Fibroblast of skin of right quadriceps (primary cell): ENCODE measurements at places on chromosomes 4 and X.
A peak's percentile ranks its signal among the peaks of the same experiment; 100 is the strongest.

DNA sequence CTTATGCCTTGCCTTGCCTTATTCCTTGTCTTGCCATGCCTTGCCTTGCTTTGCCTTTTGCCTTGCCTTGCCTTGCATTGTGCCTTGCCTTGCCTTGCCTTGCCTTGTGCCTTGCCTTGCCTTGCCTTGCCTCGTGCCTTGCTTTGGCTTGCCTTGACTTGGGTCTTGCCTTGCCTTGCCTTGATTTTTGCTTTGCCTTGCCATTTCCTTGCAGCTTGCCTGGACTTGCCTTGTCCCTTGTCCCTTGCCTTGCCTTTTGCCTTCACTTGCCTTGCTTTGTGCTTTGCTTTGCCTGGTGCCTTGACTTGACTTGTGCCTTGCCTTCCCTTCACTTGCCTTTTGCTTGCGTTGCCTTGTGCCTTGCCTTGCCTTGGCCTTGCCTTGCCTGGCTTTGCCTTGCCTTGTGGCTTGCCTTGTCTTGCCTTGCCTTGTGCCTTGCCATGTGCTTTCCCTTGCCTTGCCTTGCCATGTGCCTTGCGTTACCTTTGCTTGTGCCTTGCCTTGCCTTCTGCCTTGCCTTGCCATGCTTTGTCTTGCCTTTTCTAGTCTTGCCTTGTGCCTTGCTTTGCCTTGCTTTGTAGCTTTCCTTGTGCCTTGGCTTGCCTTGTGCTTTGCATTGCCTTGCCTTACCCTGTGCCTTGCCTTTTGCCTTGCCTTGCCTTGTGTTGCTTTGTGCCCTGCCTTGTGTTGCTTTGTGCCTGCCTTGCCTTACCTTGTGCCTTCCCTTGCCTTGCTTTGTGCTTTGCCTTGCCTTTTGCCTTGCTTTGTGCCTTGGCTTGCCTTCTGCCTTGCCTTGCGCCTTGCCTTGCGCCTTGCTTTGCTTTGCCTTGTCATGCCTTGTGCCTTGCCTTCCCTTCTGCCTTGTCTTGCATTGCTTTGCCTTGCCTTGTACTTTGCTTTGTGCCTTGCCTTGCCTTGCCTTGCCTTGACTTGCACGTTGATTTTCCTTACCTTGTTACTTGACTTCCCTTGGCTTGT, 92.8 kb downstream of the TAB3 start:
- no peak for DNase-seq

DNA sequence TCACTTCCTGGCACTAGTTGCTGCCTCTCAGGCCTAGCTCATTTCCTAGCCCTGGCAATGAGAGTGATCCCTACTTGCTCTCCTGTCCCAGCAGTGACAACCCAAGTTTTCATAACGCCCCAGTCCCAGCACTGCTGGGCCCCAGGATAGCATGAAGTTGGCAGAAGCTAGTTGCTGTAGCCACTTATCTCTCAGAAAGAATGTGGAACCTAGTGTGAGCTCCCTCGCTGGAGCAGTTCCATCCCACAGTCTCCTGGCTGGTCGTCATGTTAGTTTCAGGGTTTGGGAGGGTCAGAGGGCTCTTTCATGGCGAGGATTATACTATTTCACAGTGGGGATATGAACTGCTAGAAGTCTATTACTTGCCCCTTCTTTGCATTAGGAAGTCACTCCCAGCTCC, 5.1 kb downstream of the PF4 start:
- no peak for DNase-seq

GRCh38 chrX:116317409-116317808, 119.0 kb upstream of the SLC6A14 start:
- DNase-seq = peak; percentile 26

GRCh38 chrX:97882306-97882705, 998.6 kb downstream of the RPA4 start:
- peak; percentile 26 for DNase-seq

DNA sequence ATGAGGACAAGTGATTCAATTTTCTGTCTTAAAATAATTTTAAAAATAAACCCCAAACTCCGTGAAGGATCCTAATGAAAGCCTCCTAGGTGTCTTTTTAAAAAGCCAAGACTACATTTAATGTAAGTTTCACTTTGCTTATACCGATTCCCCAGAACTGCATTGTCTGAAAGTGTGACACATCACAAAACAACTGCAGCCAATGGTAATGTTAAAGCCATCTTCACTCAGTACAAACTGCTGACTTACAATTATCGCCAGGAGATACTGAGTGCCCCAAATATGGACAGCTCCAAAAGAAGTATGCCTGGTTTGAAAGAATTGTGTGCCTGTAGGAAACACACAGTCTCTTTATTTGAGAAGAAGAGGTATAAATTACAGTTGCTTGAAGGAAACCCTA, 73.7 kb upstream of the SPANXB1 start:
- DNase-seq = no peak

GRCh38 chr4:53171797-53172196, 194.1 kb downstream of the SCFD2 start:
- DNase-seq = no peak

GRCh38 chrX:1368385-1368698, 23.6 kb downstream of the SLC25A6 start:
- no peak for DNase-seq

- DNase-seq = peak; percentile 65
Observed at GRCh38 chr4:78704981-78705683, 71.0 kb upstream of the BMP2K start.

DNA sequence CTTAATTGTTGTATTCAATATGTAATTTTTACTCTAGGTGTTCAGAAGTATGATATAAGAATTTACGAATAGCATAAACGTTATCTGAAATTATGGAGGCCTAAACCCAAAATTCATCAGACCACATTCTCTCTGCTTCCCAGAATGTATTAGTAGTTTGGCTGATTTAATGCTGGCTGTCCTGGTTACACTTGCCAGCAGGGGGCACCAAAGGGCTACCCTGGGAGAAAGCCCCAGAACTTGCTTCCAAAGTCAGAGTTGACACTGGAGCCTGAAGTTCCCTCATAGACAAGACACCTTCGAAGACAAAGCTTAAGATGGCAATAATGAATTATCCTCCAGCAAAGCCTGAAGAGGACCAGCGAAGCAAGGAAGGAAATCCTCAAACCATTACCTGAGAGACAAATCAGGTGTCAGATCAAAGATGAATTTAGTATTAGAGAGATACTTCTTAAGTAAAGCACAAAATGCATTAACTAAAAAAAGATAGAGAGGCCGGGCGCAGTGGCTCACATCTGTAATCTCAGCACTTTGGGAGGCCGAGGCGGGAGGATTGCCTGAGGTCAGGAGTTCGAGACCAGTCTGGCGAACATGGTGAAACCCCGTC, 11.3 kb upstream of the ANOS1 start:
- DNase-seq = peak; percentile 17

- DNase-seq = no peak
Observed at GRCh38 chr4:118767109-118767508, 68.8 kb downstream of the SEC24D start.

DNA sequence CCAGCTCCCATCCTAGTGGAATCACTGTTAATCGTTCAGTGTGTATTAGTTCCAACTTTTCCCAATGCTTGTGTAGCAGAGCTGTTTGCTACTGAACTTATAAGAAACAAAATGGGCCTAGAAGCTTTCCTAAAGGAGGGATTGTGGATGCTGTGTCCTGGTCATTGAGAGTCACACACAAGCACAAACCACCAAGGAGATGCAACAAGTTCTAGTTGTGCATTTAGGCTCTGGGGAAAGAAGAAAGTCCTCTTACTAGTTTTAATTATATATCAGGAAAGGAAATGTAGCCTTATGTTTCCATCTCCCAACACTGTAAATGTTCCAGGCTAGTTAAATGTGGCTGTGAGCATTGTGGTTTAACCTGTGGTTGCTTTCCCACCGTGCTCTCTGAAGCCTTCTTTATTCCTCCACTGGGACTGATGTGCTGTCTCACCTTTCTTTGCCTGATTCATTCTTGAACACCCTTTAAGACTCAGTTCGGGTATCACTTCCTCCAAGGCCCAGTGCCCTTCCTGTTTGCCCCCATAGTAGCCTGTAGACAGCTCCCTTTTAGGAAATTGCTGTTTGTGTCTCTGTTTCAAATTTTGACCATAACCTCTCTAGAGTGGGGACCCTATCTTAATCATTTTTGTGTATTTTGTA, 34.3 kb downstream of the ATP10D start:
- DNase-seq = no peak

- DNase-seq = no peak
Observed at GRCh38 chrX:71995122-71995521, 84.5 kb downstream of the NHSL2 start.

DNA sequence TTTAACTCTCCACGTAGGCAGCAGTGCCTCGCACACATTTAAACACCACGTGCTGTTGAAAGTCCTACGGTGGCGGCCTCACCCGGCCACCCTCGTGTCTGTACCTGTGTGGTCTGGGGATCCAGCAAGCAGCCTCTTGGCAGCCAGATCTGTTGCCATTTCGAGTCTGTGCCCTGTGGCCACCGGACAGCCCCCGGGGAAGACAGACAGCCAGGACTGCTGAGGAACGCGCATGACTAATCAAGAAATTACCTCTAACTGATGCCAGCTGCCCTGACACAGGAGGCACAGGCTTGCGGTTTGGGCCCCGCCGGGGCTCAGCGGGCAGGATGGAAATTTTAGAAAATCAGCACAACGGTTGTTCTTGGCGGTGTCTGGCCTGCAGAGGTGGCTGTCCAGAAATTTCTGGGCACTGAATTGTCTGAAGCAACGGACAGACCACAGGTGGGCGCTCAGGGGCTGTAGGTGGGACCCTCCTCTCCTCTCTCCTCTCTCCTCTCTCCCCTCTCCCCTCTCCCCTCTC, 15.6 kb upstream of the ASMTL start:
- peak; percentile 48 for DNase-seq

GRCh38 chrX:52261463-52262194, 76.9 kb downstream of the MAGED4 start:
- DNase-seq = peak; percentile 84

DNA sequence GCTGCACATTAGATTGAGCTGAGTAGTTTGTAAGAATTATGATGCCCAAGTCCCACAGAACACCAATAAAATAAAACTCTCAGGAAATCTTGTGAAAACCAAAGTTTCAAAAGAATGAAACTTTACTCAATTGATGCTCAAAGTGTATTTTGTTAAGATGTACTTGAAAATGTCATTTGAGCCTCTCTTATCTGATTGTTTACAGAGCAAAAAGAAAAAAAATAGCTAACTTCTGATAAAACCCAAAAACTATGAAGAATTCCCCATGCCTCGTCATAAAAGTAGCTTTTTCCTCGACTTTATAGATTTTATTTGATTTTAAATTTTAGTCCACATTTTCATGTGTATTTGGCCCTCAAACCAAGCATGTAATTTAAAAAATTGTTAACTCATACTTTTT, 521.5 kb upstream of the FTHL17 start:
- DNase-seq = no peak

GRCh38 chrX:15441464-15441863, 51.7 kb downstream of the PIR start:
- no peak for DNase-seq

DNA sequence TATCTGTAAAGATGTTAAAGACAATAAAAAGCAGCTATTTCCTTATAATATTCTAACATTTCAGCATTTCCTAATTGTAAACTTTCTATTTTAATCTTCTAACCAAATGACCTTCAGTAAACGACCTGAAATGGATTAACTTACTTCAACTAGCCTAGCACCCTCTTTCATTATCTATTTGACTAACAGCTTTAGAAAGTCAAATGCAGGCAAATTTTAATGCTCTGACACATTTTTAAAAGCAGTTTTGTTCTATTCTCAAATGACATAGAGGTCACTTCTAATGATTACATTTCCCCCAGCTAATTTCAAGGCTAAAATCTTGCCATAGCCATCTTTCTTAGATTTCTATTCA, 41.9 kb downstream of the SLC7A11 start:
- DNase-seq = no peak

- DNase-seq = no peak
Observed at GRCh38 chr4:188459381-188459780, 320.1 kb downstream of the TRIML1 start.

DNA sequence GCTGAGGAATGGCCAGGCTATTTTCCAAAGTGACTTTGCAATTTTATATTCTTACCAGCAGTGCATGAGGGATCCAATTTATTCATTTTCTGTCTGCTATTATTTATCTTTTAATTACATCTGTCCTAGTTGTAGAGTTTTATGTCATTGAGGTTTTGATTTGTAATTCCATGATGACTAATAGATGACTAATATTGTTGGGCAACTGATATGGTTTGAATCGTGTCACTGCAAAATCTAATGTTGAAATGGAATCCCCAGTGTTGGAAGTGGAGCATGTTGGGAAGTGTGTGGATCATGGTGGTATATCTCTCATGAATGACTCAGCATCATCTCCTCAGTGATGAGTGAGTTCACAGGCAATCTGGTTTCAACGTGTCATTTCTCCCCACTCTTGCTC, 201.5 kb downstream of the TBX22 start:
- peak; percentile 65 for DNase-seq

DNA sequence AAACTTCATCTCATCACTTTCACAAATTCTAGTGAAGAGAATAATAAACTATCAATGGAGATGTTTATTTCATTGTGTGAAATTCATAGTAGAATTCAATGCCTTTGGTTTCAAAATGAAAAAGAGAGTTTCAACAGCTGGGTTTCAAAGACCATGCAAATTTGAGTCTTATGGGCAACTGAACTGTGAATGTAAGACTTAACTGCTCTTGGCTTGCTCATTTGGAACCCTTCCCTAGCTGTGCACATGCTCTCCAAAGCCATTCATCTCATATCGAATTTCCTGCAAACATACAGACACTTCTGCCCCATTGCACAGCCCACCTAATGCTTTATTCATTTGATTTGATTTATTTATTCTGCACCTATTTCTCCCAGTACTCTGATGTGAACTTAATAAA, 154.5 kb downstream of the GRXCR1 start:
- DNase-seq = no peak

DNA sequence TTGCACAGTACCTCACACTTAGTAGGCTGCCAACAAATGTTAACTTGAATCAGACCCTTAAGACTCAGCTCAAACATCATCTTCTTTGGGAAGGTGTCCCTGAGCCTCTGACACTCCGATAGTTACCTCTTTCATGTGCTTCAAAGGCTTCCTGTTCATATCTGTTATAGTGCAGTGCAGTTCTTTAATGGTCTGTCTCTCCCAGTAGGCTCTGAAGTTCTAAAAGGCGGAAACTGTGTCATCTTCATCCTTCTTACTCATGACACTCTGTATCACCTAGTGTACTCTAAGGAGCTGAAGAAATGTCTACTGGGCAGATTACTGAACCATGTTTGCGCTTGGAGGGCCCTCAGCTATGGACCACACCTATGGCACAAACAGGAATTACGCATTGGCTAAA, 2.1 kb upstream of the DIAPH2 start:
- DNase-seq = no peak
